ENCODE measurements at places on chromosomes 1 and 21. TPM values are rescaled to one million over a fixed set of nuclear protein-coding genes. Genes with fewer than 3 reads are reported as not detected.
A peak's percentile ranks its signal among the peaks of the same experiment; 100 is the strongest.

XPR1 gene
- total RNA-seq, result 23.8 TPM

CR1L gene
- total RNA-seq, result not detected

FCRL3 gene
- 0.99 TPM for total RNA-seq

COL24A1 gene
- total RNA-seq, result 3.0 TPM

SAMSN1 gene
- 16.1 TPM for total RNA-seq

SORT1 gene
- total RNA-seq, result 119 TPM

CFHR5 gene
- not detected for total RNA-seq

- DNase-seq, result no peak
Observed at GRCh38 chr1:198764748-198765147, 125.9 kb downstream of the PTPRC start.

GRCh38 chr1:176802316-176802715 lies 339.3 kb downstream of the PAPPA2 start:
- no peak for DNase-seq

DNA sequence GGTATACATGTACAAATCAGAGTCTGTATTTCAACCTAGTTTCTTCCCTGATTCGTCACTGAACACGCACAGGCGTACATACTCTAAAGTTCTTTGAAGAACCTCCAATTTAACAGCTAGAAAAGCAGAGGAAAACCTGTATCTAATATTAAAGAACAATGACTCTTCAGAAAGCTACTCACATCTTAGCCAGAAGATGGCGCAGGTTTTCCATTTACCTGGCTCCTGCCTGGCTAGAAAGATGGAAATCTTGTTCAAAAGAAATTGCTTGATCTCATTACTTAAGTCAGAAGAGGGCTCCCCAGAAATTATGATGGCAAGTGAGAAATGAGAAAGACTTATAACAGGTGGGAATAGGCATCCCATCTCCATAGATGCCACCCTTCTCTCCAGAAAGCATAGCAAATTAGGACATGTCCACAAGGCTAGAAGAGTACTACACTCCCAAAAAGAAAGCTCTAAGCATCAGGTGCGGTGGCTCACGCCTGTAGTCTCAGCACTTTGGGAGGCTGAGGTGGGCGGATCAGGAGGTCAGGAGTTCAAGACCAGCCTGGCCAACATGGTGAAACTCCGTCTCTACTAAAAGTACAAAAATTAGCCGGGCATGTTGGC lies 19.0 kb upstream of the L1TD1 start:
- DNase-seq, result no peak

- DNase-seq, result no peak
Observed at GRCh38 chr1:55364216-55364615, 149.1 kb upstream of the USP24 start.

DNA sequence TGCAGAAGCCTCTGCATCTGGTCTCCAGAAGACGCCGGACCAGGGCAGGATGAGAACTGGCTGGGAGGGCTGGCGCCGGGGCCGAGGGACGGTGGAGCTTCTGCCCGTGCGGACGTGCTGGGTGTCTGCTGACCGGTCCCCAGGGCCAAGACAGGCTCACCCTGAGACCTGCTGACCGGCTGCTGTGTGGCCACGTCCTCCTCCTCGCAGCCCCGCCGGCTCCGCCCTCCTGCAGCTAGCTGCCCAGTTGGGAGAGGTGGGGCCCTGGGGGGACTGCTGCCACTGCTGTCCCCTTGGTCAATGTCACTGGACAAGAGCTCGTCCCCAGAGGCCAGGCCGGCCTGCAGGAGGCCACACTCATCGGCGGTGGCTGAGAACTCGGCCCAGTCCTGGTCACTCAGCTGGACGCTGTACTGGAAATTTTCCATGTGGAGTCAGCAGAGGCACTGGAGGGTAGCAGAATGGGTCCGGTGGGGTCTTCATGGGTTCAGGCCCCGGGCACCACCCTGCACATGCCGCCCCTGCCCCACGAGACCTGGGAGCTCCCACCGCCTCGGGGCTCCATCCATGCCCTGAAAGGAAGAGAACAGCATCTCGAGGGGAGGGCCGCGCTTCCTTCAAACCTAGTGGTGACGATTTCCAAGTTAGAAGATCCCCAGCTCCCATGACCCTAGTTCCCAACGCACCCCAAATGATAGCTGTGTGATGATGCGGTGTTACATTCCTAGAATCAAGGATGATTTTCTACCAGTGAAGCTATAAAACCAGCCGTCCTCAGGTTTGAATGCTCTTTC lies 1.1 kb downstream of the PERM1 start:
- peak; percentile 38 for DNase-seq

GRCh38 chr1:18912550-18912949 lies 10.2 kb upstream of the ALDH4A1 start:
- no peak for DNase-seq

DNA sequence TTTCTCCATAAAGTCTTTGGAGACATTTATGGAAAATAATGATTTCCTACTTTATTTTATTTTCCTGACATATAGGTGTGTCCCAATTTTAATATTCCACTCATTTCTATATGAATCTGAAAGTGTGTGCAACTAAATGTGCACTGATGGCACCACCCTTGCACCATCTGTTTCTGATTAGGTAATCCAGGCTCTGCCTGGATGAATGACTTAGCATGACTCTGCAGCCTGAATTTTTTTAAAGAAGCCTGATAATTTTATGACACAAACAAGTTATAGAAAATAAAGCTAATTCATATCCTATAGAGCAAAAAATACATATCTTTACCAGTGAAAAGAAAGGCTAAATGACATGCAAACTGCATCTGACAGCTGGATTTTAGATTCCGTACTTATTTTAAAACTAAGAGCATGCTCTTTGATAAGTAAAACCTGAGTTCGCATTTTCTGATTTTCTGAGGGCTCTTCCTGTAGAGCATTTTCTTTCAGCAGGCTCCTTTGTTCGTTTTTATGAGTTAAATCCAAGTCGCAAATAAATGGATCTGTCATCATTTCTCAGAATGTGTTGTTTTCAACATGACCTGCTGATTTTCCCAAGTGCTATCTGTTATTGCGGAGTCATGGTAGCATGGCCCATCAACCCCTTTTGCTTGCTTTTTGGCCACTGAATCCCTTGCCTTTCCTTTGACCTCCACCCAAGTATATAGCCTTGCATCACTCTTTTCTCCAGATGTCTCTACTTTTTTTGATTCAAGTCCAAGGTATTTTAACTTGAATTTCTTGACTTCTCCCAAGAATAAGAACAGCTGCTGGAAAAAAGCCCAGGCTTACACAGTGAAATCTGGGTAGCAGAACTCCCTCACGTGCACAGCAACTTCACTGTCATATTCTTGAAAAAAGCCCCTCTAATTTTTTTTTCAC lies 52.8 kb upstream of the LYPLAL1 start:
- DNase-seq, result peak; percentile 45

GRCh38 chr21:42478504-42478903 lies 17.5 kb downstream of the RSPH1 start:
- no peak for DNase-seq

DNA sequence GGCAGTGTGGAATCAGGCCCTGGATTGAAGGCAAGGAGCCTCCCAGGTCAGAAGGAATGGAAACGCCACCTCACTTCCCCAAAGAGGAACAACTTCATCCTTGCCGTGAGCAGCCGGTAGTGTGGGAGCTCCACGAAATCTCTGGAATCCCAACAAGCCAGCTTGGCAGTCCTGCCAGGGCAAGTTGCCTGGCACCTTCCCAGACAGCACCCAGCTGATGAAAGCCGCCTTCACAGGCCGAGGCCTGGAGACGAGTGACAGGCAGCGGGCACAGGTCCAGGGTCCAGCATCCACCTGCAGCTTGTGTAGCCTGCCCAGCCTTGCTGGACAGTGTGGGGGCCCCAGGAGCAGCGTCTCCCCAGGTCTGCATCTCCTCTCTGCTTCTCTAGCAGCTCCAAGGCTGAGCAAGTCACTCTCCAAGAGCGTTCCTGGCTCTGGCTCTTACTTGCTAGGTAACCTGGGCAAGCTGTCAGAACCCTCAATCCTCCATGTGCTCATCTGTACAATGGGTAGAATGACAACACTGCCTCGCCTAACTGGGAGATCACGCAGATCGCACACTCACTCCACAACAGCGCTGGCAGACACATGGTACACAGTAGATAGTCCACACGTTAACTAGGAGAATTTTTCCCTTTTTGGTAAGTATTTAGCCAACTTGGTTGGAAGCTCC lies 43.0 kb downstream of the ACOT7 start:
- DNase-seq, result peak; percentile 69

DNA sequence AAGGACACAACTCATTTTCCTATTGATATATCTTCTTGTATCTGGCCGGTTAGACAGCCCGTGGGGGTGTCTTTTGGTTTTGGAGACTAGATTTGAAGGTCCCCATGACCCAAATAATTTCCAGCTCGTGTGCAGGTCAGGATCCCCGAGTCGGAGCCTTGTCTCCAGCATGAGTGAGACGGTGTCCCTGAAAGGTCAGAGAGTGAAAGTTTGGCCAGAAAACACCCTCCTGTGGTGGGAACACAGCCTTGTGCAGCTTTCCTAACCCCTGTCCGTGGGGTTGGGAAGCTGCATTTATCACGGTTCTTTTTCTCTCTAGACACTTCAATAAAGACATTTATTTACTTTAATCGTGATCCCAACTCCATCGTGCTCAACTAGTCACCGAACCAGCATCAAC lies 17.6 kb downstream of the COQ8A start:
- DNase-seq, result no peak

DNA sequence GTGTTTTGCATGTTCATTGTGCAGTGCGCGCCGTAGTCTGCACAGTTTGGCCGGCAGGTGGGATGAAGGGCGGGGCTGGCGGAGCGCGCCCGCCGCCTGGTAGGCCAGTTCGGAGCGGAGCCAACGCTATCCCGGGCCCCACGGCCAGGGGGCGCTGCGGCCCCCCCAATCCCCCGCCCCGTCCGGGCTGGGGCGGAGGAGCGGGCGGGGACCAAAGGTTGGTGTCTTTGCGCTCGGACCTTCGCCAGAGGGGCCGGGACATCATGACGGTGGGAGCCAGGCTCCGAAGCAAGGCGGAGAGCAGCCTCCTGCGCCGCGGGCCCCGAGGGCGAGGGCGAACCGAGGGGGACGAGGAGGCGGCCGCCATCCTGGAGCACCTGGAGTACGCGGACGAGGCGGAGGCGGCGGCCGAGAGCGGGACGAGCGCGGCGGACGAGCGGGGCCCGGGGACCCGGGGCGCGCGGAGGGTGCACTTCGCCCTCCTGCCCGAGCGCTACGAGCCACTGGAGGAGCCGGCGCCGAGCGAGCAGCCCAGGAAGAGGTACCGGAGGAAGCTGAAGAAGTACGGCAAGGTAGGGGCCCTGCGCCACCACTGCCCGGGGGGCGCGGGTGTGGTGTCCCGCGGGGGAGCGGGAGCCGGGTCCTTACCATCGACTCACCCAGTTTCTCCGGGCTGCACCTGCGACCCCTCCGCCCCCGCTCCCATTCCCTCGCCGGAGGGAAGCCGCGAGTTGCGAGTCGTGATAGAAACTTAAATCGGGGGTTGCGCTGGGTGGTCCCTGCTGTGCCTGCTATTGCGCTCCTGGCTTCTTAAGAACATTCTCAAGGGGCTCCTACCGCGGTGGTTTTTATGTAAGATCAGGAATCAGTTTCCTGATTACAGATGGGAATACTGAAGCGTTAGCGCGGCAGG lies at the start of gene C1orf115:
TSS of gene C1orf115 (plus strand) at position 224 of the 913 bp plus-strand sequence. CDS start at position 264, 40 bp downstream.
- peak; percentile 91 for DNase-seq
